Astrocyte (in vitro differentiated cells and primary cell): ENCODE measurements at places on chromosomes 12 and 14.

DNA sequence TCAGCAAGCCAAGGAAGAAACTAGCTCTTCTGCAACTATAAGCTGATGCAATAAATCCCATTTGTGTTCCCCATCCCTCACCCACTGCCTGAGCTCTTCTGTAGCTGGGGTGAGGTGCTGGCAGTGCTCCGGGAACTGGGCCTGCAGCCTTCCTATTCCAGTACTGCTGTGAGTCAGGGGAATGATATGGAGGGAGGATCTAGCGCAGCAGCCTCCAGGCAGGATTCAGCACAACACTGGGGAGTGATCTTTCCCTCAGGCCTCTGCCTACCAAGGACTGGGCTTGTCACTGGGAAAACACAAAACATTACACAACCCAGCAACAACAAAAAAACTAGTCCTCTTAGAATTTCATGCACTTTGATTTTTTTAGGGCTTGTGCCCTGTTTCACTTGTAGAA, 58.7 kb downstream of the ST8SIA1 start:
- DNase-seq, result peak; percentile 98

DNA sequence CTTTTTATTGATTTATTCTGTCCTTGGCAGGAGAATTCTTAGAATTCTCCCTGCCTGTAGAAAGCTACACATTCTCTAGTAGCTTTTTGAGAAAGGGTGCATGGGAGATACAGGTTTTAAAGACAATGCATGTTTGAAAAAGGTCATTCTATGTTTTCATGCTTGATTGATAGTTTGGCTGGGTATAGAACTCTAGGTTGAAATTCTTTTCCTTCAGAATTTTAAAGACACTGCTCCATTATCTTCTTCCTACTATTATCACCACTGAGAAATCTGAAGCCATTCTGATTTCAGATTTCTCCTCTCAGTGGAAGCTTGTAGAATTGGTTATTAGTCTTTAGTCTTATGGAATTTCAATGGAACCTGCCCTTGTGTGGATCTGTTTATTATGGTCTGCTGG, 14.0 kb downstream of the ATF7IP start:
- DNase-seq, result no peak

- DNase-seq, result no peak
These were observed 30.4 kb downstream of the FAM222A start for GRCh38 chr12:109744026-109744425.

DNA sequence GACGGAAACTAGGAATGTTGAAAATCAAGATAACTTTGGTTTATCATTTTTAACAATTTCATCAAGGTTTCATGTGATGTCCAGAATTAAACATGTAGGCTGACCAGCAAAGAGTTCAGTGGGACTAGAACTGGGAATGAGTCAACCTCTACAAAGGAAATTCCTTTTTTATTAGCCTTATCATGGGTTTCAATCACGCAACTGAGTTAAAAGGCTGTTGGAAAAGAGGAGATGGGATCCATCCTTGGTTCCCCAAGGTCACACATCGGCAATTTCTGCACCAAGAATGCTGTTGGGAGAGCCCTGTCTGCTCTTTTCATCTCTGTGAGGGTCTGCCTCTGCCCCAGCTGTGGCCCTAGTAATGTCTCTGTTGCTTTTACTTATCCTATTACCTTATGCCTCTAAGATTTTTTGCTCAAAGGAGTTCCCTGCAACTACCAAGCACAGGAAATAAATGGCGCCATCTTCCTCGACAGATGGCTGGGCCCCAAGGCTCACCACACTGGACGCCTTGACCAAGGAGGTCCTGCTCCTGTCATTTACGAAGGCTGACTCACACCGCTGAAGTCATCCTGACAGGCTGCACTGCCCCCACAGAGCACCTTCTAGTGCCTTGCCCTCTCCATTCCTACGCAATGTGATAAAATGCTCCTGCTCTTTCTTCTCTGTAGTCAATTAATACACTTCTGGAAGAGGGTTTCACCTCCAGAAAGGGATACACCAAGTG, 367.4 kb downstream of the GXYLT1 start:
- DNase-seq, result peak; percentile 57

GRCh38 chr12:52204095-52204930, 12.5 kb upstream of the KRT80 start:
- peak; percentile 51 for DNase-seq

- no peak for DNase-seq
These were observed 1.7 kb downstream of the DYNC1H1 start for GRCh38 chr14:101965770-101966722.

GRCh38 chr14:104118006-104118844, 20.2 kb upstream of the KIF26A start:
- DNase-seq, result no peak

- DNase-seq, result peak; percentile 74
These were observed 118.9 kb upstream of the PTPRB start for GRCh38 chr12:70756118-70756517.

GRCh38 chr12:121251838-121252237, 41.9 kb downstream of the P2RX4 start:
- DNase-seq, result no peak

GRCh38 chr14:38197784-38198335, 9.8 kb upstream of the SSTR1 start:
- DNase-seq, result peak; percentile 69

- no peak for DNase-seq
These were observed 6.2 kb downstream of the ANKRD13A start for GRCh38 chr12:110005319-110005973.

- DNase-seq, result peak; percentile 79
These were observed 17.7 kb upstream of the TSPAN11 start for GRCh38 chr12:30908722-30909348.

GRCh38 chr12:109531411-109531810, 41.9 kb downstream of the MMAB start:
- DNase-seq, result no peak

- no peak for DNase-seq
These were observed 16.3 kb upstream of the CYP46A1 start for GRCh38 chr14:99667821-99668220.

DNA sequence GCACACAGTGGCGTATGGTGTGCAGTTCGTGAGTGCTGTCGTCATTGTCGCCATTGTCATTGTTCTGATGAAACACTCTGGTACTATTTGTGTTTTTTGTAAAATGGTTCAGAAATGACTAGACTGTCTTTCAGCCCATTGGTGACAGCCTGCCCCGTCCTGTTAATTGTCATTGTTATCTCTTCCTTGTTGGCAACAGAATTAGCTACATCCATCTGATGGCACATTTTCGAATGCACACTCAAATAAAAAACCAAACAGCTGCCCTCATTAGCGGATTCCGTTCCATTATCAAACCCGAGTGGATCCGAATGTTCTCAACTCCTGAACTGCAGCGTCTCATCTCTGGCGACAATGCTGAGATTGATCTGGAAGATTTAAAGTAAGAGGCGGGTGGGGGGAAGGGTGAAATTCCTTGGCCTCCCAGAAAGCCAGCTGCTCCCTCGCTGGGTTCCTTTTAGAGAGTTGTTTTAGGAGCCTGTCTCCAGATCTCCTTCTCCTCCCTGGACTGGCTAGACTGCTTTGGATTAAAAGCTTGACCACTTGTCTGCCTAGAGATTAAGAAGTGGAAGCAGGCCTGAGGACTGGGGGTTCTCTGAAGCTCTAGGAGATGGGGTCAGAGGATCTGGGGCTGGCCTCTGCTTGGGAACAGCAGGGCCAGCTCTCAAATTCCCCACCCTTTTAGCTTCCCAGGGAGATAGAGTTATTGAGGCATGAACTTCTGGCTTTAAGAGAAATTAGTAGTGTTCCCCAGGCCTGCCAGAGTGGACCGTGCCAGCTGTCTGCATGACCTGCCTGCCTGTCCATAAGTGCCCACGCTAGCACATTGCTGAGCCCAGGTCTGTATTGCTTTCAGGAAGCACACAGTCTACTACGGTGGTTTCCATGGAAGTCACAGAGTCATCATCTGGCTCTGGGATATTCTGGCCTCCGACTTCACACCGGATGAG, 43.3 kb downstream of the MMAB start:
- no peak for DNase-seq

GRCh38 chr12:14408208-14408607, 42.7 kb downstream of the ATF7IP start:
- peak; percentile 51 for DNase-seq

- peak; percentile 56 for DNase-seq
These were observed 21.3 kb downstream of the GCH1 start for GRCh38 chr14:54881235-54881760.

GRCh38 chr12:9506746-9507145, 101.0 kb downstream of the KLRB1 start:
- no peak for DNase-seq
